ENCODE measurements at places on chromosomes 3 and 15.
A peak's percentile ranks its signal among the peaks of the same experiment; 100 is the strongest.

GRCh38 chr15:80861731-80862170 is 82.6 kb downstream of the CEMIP start:
- DNase-seq, result no peak

- DNase-seq, result no peak
Observed at GRCh38 chr3:8968375-8968882, 5.2 kb upstream of the RAD18 start.

- peak; percentile 16 for DNase-seq
Observed at GRCh38 chr3:34012102-34012461, 213.7 kb downstream of the PDCD6IP start.

- no peak for DNase-seq
Observed at GRCh38 chr3:197168606-197169005, 129.8 kb downstream of the DLG1 start.

DNA sequence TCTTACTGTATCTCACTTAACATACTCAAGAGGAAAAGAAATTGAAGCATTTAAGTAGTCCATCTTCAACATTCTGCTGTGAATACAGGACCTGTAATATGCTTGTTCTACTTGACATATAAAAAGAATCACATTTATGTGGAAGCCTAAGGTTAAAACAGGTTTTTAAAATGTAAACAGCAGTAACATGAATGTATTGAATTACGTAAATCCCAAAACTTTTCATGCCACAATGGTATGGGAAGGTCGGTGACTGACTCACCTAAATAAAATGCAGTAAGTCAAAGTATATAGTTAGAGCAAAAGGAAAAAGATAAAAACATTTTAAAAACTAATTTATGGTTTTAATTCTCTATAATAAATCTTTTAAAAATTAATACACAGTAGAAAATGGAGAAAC is 115.7 kb upstream of the TJP1 start:
- DNase-seq, result no peak

DNA sequence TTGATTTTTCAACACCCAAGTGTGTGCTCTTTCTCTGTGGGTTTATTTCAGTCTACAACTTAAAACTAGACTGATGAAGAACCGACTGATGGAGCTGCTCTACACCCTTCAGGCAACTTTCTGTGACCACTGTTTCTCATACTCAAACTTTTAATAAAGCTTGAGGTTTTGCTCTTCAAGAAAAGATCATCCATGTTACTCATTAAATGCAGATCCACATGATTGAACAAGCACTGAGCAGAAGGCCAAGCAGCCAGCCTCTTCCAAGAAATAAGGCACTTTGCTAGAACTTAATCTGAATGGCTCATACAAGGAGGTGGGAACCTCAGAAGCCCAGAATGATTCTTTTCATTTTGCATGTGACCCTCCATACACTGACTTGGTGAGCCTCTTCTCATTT is 8.7 kb downstream of the SLC27A2 start:
- no peak for DNase-seq
